AG04450 (cell line): ENCODE measurements at places on chromosomes 5 and 9. TPM values are rescaled to one million over a fixed set of nuclear protein-coding genes. Genes with fewer than 3 reads are reported as not detected.

GRCh38 chr9:125906893-125907292 lies 159.7 kb downstream of the PBX3 start:
- no peak for DNase-seq

DNA sequence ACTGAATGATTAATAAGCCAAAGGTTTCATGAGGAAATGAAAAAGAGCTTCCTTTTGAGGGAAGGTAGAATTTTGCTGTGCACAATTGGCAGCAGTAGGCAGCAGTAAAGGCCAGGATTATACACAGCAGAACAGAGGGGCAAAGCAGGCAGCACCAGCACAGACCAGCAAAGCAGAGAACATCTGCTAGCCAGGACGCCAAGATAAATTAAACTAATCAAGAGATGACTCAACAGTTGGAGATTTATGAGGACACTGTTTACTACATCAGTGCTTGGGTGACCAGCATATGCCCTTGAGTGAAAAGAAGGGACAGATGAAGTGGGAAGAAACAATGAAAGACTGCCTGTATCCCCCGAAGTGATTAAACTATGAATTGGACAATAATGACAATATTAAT lies 871.4 kb upstream of the CDH10 start:
- no peak for DNase-seq

The PLAA gene
- polyA plus RNA-seq, result 21.8 and 27.3 TPM in 2 replicates

GRCh38 chr9:79660615-79661014 lies 88.8 kb downstream of the TLE4 start:
- no peak for DNase-seq

The LMBRD2 gene
- 4.1 and 5.3 TPM in 2 replicates for polyA plus RNA-seq

- no peak for DNase-seq
Observed at GRCh38 chr9:22919423-22919822, 472.8 kb downstream of the DMRTA1 start.

- peak; percentile 74 for DNase-seq
Observed at GRCh38 chr9:110835404-110835803, 166.8 kb downstream of the MUSK start.

- no peak for DNase-seq
Observed at GRCh38 chr5:61120534-61120933, 41.7 kb downstream of the SMIM15 start.

GRCh38 chr5:139065306-139065705 lies 132.9 kb downstream of the SIL1 start:
- no peak for DNase-seq

The CCL27 gene
- polyA plus RNA-seq, result not detected in 2 replicates

The GLRA1 gene
- polyA plus RNA-seq, result not detected in 2 replicates

The SLC34A3 gene
- not detected in 2 replicates for polyA plus RNA-seq

DNA sequence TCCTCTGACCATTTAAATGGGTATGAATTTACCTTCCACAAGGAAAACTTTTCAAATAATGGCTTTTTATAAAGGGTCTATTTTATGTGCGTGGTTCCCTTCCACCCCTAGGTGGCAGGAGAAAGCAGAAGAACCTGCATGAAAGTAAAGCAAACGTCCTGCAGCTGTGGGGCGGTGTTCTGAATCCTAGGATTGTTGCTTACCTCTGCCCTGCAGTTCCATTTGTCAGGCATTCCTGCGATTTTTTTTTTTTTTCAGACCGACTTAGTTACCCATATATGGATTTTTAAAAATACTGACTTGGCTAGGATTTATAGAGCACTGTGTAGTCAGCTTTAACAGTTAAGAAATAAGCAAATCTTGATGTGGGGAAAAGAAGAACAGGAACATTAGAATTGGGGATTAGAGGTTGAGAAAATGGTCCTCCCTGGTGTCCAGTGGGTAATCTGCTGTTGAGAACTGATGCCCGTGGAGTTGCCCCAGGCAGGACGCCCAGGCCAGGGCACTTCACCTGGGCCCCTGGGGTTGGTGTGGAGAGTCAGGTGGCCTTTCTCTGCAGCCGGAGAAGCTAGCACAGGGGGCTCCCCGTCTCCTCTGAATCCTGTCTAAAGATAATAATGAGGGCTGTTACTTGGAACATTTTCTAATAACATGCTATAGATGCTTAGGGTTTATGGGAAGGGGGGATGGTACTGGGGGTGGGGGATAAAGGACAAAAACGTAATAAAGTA lies 30.4 kb upstream of the LTC4S start:
- peak; percentile 84 for DNase-seq

- no peak for DNase-seq
Observed at GRCh38 chr9:114925672-114926071, 4.7 kb downstream of the TNFSF8 start.

DNA sequence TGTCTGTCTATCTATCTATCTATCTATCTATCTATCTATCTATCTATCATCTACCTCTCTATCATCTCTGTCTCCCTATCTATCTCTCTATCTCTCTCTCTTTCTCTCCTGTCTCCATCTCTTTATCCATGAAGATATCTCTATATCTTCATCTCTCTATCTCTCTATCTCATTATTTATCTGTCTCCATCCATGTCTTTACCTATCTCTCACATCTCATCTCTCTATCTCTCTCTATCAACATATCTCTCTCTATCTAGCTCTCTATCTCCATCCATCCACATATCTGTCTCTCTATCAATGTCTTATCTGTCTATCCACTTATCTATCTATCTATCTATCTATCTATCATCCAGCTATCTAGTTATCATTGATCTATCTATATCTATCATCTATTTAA lies 292.1 kb upstream of the IRX2 start:
- no peak for DNase-seq

The RNF224 gene
- not detected in 2 replicates for polyA plus RNA-seq

The PTPDC1 gene
- polyA plus RNA-seq, result 6.0 and 6.6 TPM in 2 replicates

The CSF1R gene
- 0.09 and 0.12 TPM in 2 replicates for polyA plus RNA-seq

- no peak for DNase-seq
Observed at GRCh38 chr9:6790866-6791265, 33.1 kb downstream of the KDM4C start.
